Skin of body (tissue), 3 donors: ENCODE measurements at places on chromosomes 7 and 10. TPM values are rescaled to one million over a fixed set of nuclear protein-coding genes. Genes with fewer than 3 reads are reported as not detected.

Gene TUBAL3
- total RNA-seq: 0.20 TPM

Gene IL6
- total RNA-seq: 0.30 TPM

Gene C10orf67
- total RNA-seq: 0.30 TPM

Gene TNS3
- 44.7 TPM for total RNA-seq

Gene SERPINE1
- 18.1 TPM for total RNA-seq

Gene ASB15
- 0.59 TPM for total RNA-seq

Gene CYP3A4
- 2.6 TPM for total RNA-seq

Gene TAS2R5
- 2.8 TPM for total RNA-seq

Gene CRHR2
- 0.20 TPM for total RNA-seq

Gene LOXL4
- 5.0 TPM for total RNA-seq

Gene BZW2
- total RNA-seq: 67.7 TPM

Gene SLC25A40
- 19.7 TPM for total RNA-seq

Gene PTPN20
- total RNA-seq: 3.2 TPM

Gene URGCP
- total RNA-seq: 18.3 TPM

Gene ZNF777
- 3.4 TPM for total RNA-seq

Gene NSUN5
- 9.4 TPM for total RNA-seq

Gene SEMA3E
- 7.5 TPM for total RNA-seq
